ENCODE measurements at places on chromosomes 2 and 18.

GRCh38 chr2:80348953-80349352 is 44.4 kb upstream of the LRRTM1 start:
- H3K4me1 ChIP-seq = no peaks in the 10 kb centered on the region
- H3K36me3 ChIP-seq = no peaks in the 10 kb centered on the region
- no peak for DNase-seq
- no peak overlapping the region for H3K4me3 ChIP-seq

- no peaks in the 10 kb centered on the region for H3K4me1 ChIP-seq
- no peak for DNase-seq
- H3K27me3 ChIP-seq = no peaks in the 10 kb centered on the region
- H3K36me3 ChIP-seq = no peaks in the 10 kb centered on the region
- no peak overlapping the region for H3K4me3 ChIP-seq
Observed at GRCh38 chr2:124834331-124834730, 809.2 kb downstream of the CNTNAP5 start.

DNA sequence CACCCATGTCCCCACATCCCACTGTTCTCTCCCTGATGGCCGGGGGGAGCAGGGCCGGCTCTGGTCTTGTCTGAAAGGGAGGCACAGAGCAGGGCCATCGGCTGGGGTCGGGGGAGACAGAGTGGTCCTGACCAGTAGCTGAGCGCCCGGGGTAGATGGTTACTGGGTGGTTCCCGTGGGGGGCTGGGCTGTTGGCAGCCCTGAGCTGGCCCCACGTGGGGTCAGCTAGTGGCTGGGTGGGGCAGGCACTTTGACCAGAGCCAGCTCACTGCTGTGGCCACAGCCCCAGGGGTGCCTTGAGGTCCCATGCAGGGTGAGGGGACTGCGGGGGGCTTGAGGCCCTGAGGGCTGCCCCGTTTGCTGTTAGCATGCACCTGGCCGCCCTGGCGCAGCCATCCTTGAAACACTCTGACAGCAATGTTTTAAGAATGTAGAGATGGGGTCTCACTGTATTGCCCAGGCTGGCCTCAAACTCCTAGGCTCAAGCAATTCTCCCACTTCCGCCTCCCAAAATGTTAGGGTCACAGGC is 12.3 kb upstream of the NEU4 start:
- peak; percentile 11 for DNase-seq
- H3K27ac ChIP-seq = no peak overlapping the region
- H3K36me3 ChIP-seq = no peaks in the 10 kb centered on the region
- no peaks in the 10 kb centered on the region for H3K27me3 ChIP-seq

DNA sequence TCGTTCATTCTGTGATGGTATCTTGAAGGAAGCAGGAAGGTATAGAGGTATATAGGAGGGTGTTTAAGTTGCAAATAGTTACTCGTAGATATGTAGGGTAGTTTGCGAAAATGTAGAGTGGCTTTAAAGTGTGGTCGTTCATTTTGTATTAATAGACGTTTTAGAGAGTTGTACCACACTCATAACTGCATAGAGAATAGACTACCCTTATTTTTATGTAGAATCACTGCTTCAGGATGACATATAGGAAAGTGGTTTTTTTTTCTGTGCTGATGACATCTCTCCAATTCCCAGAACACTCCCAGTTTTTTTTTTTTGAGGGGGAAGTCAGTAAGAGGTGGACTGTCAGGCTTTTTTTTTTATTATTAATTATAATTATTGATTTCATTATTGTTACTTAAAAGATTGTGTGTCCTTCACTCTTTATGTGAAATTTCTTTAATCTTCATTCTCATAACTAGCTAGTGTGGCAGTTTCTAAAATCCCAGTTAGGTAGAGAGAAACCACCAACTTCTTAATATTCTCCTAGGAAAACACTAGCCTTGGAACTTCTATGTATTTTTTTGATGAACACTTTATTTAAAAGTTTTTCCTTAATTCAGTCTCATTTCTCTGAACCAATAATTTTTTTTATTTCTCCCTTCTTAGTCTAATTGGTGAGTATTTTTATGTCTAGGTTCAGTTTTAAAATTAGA is 1.5 kb downstream of the ACTR3 start:
- no peak for DNase-seq
- H3K27me3 ChIP-seq = no peaks in the 10 kb centered on the region
- peak overlapping the region; percentile 99 for H3K27ac ChIP-seq
- H3K4me1 ChIP-seq = peaks cover 41% of the 10 kb centered on the region
- H3K4me3 ChIP-seq = peak overlapping the region; percentile 97
- no peaks in the 10 kb centered on the region for H3K36me3 ChIP-seq

DNA sequence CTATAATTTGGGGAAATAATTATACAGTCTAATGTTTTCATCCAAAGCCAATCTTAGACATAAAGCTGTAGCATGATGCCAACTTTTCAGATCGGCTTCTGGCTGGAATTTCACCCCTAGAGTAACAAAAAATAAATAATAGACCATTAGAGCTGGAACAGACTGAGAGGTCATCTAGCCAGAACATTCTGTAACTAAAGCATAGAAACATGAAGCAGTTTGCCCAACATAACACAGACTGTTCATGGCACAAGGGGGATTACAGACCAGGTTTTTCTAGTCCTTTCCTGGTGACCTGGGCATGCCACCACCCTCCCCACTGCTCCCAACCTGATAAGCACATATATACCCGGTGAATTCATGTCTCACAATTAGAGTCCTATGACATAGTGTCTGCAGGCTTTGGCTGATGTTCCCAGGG is 116.4 kb upstream of the PPP1CB start:
- H3K36me3 ChIP-seq = no peaks in the 10 kb centered on the region
- no peaks in the 10 kb centered on the region for H3K27me3 ChIP-seq
- H3K4me3 ChIP-seq = no peak overlapping the region
- peak; percentile 41 for DNase-seq
- peak overlapping the region; percentile 81 for H3K27ac ChIP-seq

Data from tibial nerve (tissue), 4 donors.